ENCODE measurements at places on chromosomes 11 and 22.
A peak's percentile ranks its signal among the peaks of the same experiment; 100 is the strongest.

DNA sequence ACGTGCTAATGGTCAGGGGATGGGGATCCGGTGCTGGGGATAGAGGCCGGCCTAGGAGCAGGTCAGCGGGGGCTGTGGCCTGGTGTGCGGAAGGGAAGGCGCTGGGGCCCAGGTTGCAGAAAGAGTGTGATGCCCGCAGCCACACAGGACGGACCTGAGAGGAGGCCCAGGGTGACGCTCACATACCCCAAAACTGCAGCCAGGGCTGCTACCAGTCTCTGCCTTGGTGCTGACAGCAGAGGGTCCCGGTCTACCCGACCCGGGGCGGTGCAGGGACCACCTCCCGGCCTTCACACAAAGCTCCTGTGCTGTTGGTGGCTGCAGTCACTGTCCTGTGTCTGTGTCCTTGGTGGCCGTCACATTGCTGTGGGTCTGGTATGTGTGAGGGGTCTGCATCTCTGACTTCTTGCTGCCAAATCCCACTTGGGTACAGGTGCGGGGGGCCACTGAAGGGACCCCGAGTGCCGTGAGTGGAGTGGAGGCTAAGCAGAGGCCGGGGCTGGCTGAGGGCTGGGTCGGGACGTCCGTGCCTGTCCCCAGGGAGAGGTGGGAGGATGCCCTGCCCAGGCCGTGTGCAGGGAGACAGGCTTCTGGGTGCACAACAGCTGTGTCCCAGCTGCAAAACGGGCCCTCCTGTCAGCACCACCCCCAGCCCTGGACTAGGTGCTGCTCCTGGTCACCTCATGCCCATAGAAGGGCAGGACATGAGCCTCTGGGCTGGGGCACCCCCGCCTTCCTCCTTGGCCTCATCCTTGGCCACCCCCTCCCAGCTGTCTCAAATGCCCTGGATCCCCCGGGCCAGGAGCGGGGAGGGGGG lies 1.5 kb downstream of the LSP1 start:
- DNase-seq: peak; percentile 29

DNA sequence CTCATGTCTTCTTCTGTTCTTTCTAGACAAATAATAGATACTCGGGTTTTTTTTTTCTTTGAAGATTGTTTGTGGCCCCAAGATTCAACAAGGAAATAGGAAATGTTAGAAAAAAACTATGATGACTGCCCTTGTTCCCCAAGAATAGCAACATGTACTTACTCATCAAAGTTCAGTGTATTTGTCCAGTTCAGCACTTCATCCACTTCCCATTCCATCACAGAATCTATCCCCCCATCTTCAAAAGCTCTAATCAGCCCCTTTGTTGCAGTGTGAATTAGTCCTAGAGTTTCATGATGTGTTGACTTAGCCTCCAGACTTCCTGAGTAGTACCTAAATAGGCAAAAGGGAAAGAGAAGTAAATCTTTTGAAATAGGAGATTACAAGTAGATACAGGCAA lies 74.3 kb downstream of the C11orf65 start:
- DNase-seq: no peak

DNA sequence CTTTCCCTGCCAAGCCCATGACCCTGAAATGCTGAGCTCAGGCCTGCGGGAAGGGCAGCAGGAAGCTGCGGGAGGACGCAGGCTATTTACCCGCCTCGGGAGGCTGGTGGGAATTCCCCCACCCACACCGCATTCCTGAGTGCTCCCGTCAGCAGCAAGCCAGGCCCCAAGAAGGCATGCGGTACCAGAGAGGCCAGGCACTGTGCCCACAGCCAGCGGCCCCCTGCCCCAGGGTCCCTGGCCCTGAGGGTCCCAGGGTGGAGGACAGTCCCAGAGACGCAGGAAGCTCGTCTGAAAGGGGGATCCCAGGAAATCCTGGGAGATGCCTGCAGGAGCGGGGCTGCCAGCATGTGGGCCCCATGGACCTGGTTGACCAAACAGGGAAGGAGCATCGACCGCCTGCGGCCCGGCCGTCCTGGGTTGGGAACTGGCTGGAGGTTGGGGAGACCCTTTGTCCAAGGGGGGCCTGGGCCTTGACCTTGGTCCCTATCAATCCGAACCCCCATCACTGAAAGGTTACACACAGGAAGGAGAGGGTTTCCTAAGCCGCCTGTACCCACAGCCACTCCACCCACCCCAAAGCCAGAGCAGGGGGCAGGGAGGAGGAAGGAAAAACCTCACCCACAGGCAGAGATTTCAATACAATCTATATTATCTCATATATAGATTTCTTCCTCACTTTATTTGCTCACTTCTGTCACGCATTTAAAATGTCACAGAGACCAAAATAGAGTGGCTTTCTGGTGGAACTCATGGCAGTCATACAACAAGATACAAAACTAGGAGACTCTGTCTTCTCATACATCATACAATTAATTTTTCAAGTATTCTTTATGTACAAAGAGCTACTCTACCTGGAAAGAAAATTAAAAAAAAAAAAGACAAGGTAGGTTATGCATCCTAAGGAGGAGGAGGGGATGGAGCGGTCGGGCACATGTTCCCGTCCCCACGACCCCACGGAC lies 17.1 kb downstream of the MAFF start:
- DNase-seq: peak; percentile 64

DNA sequence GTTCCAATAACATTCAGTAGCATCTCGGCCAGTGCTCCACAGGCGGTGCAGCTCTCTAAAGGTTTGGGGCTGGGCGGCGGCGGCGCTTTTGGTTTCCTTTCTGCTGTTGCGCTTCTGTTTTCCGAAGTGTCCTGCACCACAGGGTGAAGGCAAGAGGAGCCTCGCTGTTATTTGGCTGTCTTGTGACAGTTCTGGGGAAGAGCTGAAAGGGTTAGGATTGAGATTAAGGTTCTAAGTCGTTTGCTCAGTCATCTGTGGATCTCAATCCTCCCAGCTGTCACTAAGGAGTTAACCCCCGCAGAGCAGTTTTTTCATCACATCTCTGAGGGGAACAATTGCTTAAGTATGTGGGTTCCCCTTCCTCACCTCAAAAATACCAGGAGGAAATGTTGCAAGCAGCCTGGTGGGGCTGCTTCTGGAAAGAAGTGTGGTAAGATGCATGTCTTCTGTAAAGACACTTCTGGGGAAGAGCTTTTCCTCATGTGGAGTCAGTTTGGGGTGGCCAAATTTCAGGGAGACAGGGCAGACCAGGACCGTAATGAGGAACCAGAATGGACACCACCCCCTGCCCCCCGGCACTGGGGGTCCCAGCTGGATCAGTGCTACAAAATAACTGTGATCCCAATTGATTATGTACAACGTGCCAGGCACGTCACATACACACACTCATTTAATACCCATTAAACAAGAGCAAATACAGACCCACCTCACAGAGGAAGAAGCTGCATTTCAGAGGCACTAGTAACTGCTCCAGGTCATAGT lies 14.2 kb downstream of the TMEM121B start:
- DNase-seq: peak; percentile 46

GRCh38 chr22:38246692-38247091 lies 26.1 kb downstream of the TMEM184B start:
- DNase-seq: no peak

DNA sequence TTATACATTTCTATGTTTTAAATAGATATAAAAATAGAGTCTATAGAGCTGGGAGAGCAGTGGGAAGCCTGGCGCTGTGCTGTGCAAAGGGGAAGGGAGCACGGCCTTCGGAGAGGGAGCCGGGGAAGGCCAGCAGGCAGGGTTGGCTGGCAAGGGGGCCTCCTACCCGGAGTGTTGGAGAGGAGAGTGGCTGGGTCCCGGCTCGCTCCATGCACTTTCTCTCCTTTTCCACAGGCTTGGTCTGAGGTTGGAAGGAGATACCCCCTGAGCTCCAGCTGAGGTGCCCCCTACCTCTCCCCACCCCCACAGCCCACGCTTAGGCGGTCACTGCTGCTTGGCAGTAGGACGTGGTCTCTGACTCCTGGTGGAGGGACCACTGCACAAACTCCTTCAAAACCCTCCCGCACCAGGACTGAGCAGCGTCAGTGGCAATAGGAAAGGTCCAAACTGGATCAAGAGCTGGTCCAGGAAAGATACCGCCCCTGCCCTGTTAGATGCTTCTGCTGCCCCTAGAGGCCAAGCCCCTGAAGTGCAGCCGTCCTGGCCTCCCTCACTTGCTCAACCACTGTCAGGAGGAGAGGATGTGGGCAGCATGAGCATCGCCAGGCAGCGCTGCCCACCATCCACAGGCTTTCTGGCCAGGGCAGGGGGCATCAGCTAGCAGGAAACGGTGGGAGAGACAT lies 52.9 kb downstream of the SYT13 start:
- peak; percentile 69 for DNase-seq

GRCh38 chr11:56932572-56933220 lies 56.0 kb upstream of the OR5AK2 start:
- DNase-seq: peak; percentile 67

- peak; percentile 63 for DNase-seq
Observed at GRCh38 chr11:102047305-102047924, at the start of gene CFAP300. Gene CFAP300, plus strand, starts transcription at chr11:102047437. Its CDS starts 34 bp downstream, at chr11:102047471.
